Ascending aorta (tissue), 2 donors: ENCODE measurements at places on chromosomes 3 and 15. TPM values are rescaled to one million over a fixed set of nuclear protein-coding genes. Genes with fewer than 3 reads are reported as not detected.

PIGB gene
- 50.3 TPM for total RNA-seq

GRCh38 chr15:101709466-101709865, 14.8 kb downstream of the TARS3 start:
- no peak overlapping the region for H3K4me3 ChIP-seq
- no peak overlapping the region for H3K27ac ChIP-seq
- no peaks in the 10 kb centered on the region for H3K4me1 ChIP-seq
- no peak for DNase-seq

AADACL2 gene
- total RNA-seq = not detected

DNAH1 gene
- total RNA-seq = 7.6 TPM

DNA sequence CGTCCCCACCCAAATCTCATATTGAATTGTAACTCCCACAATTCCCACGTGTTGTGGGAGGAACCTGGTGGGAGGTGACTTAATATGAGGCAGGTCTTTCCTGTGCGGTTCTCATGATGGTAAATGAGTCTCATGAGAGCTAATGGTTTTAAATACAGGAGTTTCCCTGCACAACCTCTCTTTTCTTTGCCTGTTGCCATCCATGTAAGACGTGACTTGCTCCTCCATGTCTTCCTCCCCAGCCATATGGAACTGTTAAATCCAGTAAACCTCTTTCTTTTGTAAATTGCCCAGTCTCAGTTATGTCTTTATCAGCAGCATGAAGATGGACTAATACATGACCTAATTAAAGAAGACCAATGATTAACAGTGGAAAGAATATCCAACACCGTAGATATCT, 56.6 kb downstream of the SSR3 start:
- H3K27ac ChIP-seq = no peak overlapping the region
- H3K36me3 ChIP-seq = no peaks in the 10 kb centered on the region
- no peak for DNase-seq
- no peak overlapping the region for H3K4me3 ChIP-seq

TMEM108 gene
- not detected for total RNA-seq

TMEM207 gene
- not detected for total RNA-seq

LRRC2 gene
- total RNA-seq = not detected

GRCh38 chr3:172517859-172518466, 5.3 kb downstream of the TNFSF10 start:
- no peaks in the 10 kb centered on the region for H3K4me1 ChIP-seq
- H3K36me3 ChIP-seq = no peaks in the 10 kb centered on the region
- DNase-seq = no peak
- H3K27ac ChIP-seq = no peak overlapping the region
- H3K4me3 ChIP-seq = no peak overlapping the region
- no peaks in the 10 kb centered on the region for H3K27me3 ChIP-seq

DNA sequence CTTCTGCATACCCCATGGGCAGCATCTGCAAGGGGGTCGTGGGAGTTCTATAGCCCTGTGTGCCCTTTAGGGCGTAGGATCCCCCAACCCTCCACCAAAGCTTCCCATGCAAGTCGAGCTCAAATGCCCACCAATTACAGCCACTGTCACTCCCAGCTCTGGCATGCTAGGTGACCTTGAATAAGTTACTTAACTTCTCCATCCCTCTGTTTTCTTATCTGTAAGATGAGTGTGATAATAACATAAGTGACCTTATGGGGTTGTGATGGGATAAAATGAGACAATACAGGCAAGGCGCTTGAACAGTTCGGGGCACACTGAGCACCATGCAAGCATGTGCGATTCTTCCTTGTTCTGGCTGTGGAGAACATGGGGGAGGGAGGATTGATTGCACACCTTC, 74.8 kb upstream of the POMGNT2 start:
- no peak for DNase-seq
- no peaks in the 10 kb centered on the region for H3K4me1 ChIP-seq
- H3K27me3 ChIP-seq = no peaks in the 10 kb centered on the region

DNA sequence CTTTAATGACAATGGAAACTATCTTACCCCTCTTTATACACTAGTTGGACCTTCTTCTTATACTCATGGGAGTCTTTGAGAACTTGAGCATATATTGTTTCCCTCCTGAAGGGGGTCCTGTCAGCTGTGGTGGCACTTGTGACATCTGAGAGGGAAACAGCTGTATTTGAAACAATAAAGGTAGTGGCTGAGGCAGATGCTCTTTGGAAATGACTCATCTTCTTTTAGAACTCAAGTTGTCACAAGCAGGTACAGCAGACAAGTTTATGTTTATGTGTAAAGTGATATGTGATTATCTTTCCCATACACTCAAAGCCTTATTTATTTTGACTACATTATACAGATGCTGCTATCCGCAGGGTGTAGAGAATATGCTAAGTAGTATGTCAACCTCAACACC, 220.0 kb upstream of the GRM7 start:
- no peaks in the 10 kb centered on the region for H3K27me3 ChIP-seq
- H3K4me3 ChIP-seq = no peak overlapping the region

- no peak overlapping the region for H3K4me3 ChIP-seq
- H3K4me1 ChIP-seq = no peaks in the 10 kb centered on the region
- no peak for DNase-seq
- no peaks in the 10 kb centered on the region for H3K36me3 ChIP-seq
Measured at GRCh38 chr3:133293397-133294110, 106.3 kb upstream of the BFSP2 start.

GRCh38 chr3:37731895-37732294, 129.8 kb upstream of the CTDSPL start:
- H3K4me3 ChIP-seq = no peak overlapping the region
- no peak for DNase-seq
- no peak overlapping the region for H3K27ac ChIP-seq
- H3K4me1 ChIP-seq = no peaks in the 10 kb centered on the region
- H3K36me3 ChIP-seq = peaks cover 24% of the 10 kb centered on the region

- no peak overlapping the region for H3K27ac ChIP-seq
- DNase-seq = no peak
- no peak overlapping the region for H3K4me3 ChIP-seq
- no peaks in the 10 kb centered on the region for H3K27me3 ChIP-seq
- H3K36me3 ChIP-seq = no peaks in the 10 kb centered on the region
Measured at GRCh38 chr15:33256874-33257273, 53.9 kb upstream of the RYR3 start.

DPPA2 gene
- total RNA-seq = not detected

NEIL1 gene
- total RNA-seq = 104 TPM

ATP13A3 gene
- 53.6 TPM for total RNA-seq

MRAS gene
- total RNA-seq = 24.5 TPM

FES gene
- total RNA-seq = 65.1 TPM

ERICH6 gene
- not detected for total RNA-seq

CFAP44 gene
- 1.6 TPM for total RNA-seq

DNA sequence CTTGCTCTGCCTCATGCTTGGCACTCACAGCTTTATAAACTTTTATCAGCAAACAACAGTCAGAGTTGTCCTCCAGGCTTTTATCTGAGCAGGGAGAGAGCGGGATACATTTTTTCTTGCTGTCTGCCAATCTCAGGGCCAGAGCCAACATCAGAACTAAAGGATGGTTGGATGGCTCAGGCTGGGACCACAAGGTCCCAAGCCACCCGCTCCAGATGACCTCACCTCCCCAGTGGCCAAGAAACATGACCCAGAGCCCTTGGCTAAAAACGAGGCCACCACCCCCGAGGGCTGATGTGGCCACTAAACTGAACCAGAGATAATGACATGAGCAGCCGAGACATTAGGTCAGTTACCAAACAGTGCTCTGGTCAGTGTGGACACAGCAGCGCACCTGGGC, 18.8 kb upstream of the SPATA12 start:
- H3K27me3 ChIP-seq = no peaks in the 10 kb centered on the region
- H3K27ac ChIP-seq = no peak overlapping the region
- no peak overlapping the region for H3K4me3 ChIP-seq
- no peak for DNase-seq
- H3K4me1 ChIP-seq = no peaks in the 10 kb centered on the region
- H3K36me3 ChIP-seq = no peaks in the 10 kb centered on the region

GRCh38 chr3:124298951-124299350, 307.0 kb upstream of the ROPN1 start:
- peak overlapping the region; percentile 23 for H3K27ac ChIP-seq
- H3K36me3 ChIP-seq = no peaks in the 10 kb centered on the region
- H3K4me1 ChIP-seq = peaks cover 14% of the 10 kb centered on the region
- H3K27me3 ChIP-seq = no peaks in the 10 kb centered on the region
- DNase-seq = no peak

- no peaks in the 10 kb centered on the region for H3K36me3 ChIP-seq
- no peak overlapping the region for H3K27ac ChIP-seq
- no peak overlapping the region for H3K4me3 ChIP-seq
Measured at GRCh38 chr3:34858067-34858660, 781.2 kb upstream of the ARPP21 start.

DNA sequence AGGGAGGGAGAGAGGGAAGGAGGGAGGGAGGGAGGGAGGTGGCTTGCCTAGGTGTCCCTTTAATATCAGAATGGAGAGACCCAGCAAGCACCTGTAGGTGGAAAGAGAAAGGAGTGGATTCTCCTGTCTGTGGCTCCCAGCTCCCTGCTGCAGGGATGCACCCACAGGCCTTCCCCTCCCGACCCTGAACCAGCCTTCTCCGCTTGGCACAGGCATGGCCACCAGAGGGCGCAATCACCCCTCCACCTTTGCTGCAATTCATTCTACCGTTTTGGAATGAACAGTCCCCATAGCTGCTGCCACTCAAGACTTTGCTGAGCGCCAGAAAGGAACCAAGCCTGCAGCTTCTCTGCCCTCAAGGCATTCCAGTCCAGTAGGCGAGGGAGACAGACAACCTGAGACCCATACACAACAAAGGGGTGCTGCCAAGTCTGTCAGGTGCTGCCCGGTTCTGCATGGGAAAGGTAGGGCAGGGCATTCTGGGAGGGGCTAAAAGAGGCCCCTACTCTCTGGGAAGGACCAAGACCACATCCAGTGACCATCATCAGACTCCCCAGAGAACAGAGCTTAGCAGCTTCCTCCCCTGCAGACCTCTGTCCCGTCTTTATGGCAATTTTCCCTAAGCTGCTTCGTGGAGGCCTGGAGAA, 4.9 kb downstream of the TLR9 start:
- H3K27ac ChIP-seq = no peak overlapping the region
- H3K27me3 ChIP-seq = no peaks in the 10 kb centered on the region
- H3K4me3 ChIP-seq = no peak overlapping the region
- peaks cover under 1% of the 10 kb centered on the region for H3K36me3 ChIP-seq

DNA sequence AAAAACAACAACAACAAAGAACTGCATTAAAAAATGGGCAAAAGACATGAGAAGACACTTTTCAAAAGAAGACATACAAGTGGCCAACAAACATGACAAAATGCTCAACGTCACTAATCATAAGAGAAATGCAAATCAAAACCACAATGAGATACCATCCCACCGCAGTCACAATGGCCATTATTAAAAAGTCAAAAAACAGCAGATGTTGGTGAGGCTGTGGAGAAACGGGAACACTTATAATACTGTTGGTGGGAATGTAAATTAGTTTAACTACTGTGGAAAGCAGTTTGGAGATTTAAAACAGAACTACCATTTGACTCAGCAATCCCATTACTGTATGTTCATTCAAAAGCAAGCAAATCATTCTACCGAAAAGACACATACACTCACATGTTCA, 15.1 kb downstream of the EIF1B start:
- no peak overlapping the region for H3K27ac ChIP-seq
- no peaks in the 10 kb centered on the region for H3K27me3 ChIP-seq
- no peaks in the 10 kb centered on the region for H3K4me1 ChIP-seq
- DNase-seq = no peak
- no peak overlapping the region for H3K4me3 ChIP-seq
- H3K36me3 ChIP-seq = no peaks in the 10 kb centered on the region

SLC2A2 gene
- total RNA-seq = not detected

DNA sequence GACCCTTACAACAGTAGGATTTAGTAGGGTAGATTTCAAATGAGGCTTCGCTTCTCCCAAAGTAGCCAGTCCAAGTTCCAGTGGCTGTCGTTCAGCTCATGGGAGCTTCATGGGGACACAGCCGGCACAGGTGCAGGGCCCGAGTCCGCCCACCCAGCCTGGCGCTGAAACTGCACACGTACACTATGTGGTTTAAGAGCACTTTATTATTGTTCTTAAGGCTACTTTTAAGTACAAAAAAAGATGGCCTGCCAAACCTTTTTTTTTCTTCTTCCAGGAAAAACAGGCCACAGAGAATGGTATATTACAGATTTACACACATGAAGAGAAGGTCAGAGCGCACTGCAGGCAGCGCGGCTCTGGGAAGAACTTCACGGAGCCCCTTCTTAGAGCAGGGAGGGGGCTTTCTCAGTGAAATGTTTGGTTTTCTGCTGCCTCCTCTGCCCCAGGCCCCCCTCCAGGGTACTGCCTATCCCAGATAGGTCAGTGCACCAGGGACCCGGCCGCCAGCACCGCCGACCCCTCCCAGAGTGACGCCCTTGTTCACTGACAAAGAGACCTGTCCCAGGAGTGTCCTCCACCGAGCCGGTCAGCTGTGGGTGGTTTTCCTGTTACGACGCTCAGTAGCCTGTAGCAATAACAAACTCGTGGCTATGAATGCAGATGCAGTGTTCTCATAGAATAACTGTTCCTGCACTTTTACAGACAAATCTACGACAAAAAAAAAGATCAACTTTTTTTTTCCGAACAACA, 87.7 kb downstream of the VGLL4 start:
- peaks cover 75% of the 10 kb centered on the region for H3K4me1 ChIP-seq
- H3K27me3 ChIP-seq = no peaks in the 10 kb centered on the region
- H3K4me3 ChIP-seq = no peak overlapping the region
- peaks cover 17% of the 10 kb centered on the region for H3K36me3 ChIP-seq

DNA sequence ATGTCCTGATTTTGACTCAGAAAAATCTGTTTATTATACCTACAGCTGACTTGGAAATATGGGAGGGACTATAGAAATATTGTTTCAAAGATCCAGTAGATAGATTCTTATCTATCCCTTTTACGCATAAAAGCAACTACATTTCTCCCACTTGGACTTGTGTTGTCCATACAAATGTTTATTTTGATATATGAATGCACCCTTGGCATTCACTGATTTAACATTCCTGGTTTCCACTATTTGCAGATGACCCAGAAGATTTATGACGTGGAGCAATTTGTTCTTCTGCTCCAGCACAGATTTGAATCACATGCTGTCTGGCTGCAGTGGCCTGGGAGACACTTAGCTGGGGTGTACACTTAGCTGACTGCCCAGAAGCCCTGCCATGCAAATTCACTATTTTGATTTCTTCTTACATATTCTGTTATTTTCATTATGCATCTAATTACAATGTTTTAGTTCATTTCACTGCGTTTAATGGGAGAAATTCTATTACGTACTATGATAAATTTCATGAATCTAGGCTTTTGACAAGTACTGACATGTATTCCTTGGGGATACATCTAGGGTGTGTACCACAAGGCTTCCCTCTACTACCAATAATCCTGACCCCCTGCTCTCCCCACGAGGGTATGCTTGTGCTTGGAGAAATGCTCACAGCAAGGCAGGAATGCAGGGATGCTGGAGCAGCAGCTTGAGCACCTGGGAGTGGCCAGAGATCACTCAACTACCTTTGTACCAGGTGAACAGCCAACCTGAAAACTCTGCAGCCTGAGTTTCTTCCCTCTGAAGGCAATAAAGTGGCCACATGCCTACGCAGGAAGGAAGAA, 223.6 kb upstream of the TBL1XR1 start:
- H3K36me3 ChIP-seq = no peaks in the 10 kb centered on the region
- no peaks in the 10 kb centered on the region for H3K27me3 ChIP-seq
- no peak for DNase-seq
- H3K4me3 ChIP-seq = no peak overlapping the region

GRCh38 chr3:13012221-13012691, 61.0 kb downstream of the IQSEC1 start:
- peak; percentile 86 for DNase-seq
- no peaks in the 10 kb centered on the region for H3K27me3 ChIP-seq
- peaks cover 9% of the 10 kb centered on the region for H3K4me1 ChIP-seq
- no peaks in the 10 kb centered on the region for H3K36me3 ChIP-seq
- H3K4me3 ChIP-seq = no peak overlapping the region

- no peak overlapping the region for H3K27ac ChIP-seq
- no peaks in the 10 kb centered on the region for H3K36me3 ChIP-seq
- H3K4me3 ChIP-seq = no peak overlapping the region
- H3K27me3 ChIP-seq = no peaks in the 10 kb centered on the region
- DNase-seq = no peak
Measured at GRCh38 chr3:129021140-129021551, 20.0 kb downstream of the EFCC1 start.
